ENCODE measurements at places on chromosomes 3 and 15.

GRCh38 chr3:95277613-95278012 lies 1214.8 kb downstream of the NSUN3 start:
- DNase-seq: no peak

GRCh38 chr3:194080913-194081800 lies 54.8 kb upstream of the HES1 start:
- no peak for DNase-seq

GRCh38 chr3:134801204-134801958 lies 6.3 kb downstream of the EPHB1 start:
- no peak for DNase-seq

DNA sequence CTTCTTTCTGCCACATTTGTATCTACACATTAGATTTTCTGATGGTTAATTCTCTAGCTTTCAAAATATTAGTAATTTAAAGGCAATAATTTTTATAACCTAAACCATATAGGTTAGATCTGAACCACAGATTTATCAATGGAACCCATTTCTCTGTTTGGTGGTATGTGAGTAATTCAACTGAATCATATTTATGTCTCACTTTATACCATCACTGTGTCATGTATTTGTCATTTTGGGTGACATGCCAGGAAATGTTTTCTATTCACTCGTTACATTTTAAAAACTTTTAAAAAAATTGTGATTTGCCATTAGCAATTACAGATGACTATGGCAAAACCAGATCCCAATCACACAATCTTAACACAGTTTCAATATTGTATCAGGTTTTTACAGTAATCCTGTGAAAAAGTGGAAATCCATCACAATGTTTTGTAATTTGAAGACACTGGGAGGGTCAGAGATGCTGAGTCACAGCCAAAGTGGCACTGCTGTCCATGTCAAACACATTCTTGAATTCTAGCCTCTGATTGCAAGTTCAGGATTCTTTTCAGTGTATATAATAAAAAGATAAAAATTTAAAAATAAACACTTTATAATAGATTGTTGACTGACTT lies 356.0 kb upstream of the RBMS3 start:
- DNase-seq: no peak

- DNase-seq: no peak
Observed at GRCh38 chr3:46372492-46373359, 2.0 kb downstream of the CCR5 start.

DNA sequence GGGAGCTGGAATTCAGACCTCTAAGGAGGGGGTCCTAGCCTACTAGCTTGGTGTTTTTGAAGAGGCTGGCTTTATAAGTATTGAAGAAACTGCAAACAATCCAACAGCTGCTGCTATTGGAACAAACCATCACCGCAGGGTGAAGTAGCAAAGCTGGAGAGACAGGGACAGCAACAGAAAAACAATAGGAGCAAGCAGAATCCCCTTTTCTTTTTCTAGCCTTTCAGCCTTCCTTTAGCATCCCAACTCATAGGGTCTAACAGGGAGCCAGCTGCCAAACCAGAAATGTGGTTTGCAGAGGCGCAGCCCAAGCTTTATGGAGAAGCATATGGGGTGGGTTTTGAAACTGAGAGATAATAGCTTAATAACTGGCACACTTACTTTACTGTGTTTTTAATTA lies 106.2 kb upstream of the CHMP2B start:
- DNase-seq: no peak

GRCh38 chr15:40415226-40415625 lies 9.6 kb downstream of the IVD start:
- DNase-seq: no peak

GRCh38 chr3:172582712-172583111 lies 59.5 kb upstream of the TNFSF10 start:
- DNase-seq: no peak

DNA sequence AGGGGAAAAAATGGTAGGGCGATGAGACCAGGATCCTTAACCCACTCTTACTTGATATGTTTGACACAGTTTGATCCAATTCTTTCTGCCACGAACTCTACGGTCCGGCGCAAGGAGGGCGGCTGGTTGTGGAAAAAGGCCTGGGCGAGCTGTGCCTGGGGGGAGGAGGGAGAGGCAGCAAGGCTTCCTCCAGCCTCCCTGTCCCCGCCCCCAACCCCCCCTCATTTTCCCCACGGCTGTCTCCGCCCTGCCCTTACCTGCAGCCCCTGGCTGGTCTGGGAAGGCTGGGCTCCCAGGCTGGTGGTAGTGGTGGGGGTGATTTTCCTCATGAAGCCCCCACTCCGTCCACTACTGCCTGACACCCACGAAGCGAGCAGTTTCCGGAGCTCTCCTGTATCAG lies 8.0 kb downstream of the CDAN1 start:
- no peak for DNase-seq

GRCh38 chr15:99682455-99682854 lies 50.8 kb downstream of the LYSMD4 start:
- no peak for DNase-seq

DNA sequence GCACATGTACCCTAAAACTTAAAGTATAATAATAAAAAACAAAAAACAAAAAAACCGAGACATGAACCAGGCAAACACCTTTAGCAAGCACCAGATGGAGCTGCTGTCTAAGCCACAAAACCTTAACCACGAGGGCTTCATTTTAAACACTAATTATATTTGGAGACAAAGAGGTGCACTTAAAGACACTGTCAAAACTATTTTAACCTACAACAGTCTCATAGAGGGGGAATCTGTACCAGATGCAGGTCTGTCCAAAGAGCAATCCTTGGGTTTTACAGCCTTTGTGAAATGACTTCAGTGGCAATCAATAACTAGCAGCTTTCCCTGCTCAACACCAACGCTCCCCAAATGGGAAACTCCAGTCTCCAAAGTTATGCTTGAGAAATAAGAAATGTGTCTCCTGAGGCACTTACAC lies 115.7 kb upstream of the TSPAN3 start:
- DNase-seq: no peak

- DNase-seq: no peak
Observed at GRCh38 chr3:182435860-182436259, 357.4 kb upstream of the ATP11B start.

DNA sequence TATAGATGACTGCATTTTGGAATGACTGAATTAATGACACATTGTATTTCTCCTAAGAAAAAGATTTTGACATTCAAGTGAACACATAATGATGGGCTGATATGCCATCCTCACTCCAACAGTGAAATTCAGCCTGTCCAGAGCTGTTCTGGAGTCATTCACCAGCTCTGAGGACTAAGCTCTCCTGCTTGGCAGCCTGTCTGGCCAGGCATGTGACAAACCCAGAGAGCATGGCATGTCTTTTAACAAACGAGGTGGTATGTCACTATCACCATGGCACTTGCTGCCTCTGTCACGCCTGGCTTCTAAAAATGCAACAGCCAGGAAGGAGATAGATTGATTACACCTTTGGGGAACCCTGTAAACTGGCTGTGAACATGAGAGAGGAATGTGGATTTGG lies 1.4 kb downstream of the ACTC1 start:
- no peak for DNase-seq

GRCh38 chr3:181956122-181956521 lies 244.4 kb downstream of the SOX2 start:
- no peak for DNase-seq

- DNase-seq: no peak
Observed at GRCh38 chr3:127961963-127962362, 46.9 kb downstream of the KBTBD12 start.

DNA sequence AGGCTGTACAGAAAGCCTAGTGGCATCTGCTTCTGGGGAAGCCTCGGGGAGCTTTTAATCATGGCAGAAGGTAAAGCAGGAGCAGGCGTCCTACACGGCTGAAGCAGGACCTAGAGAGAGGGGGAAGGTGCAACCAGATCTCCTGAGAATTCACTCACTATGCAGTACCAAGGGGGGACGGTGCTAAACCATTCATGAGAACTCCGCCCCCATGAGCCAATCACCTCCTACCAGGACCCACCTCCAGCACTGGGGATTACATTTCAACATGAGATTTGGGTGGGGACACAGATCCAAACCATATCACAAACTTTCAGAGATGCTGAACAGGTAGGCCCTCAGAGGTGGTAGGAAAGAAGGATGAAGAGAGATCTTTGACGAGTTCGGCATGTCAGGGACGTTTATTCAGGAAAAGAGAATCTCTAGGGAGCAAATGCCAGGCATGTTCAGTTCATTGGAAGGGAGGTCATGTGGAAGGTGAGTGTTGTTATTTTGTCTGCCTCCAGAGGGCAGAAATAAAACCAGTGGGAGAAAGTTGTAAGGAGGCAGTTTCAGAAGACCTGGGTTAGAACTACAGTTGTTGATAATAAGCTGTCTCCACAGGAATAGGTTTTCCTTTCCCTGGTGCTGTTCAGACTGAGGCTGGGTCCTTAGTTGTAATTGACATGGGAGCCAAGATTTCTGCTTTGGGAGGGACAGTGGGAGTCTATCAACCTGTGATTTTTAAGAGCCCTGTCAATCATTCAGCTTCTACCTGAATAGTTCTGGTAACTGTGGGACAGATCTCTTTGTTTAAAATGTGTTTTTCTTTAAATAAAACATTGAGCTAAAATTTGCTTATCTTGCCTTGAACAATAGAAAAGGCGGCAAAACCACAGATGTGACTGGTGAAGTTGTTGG lies 4.3 kb upstream of the FNDC3B start:
- no peak for DNase-seq

GRCh38 chr15:82900511-82901060 lies 51.9 kb downstream of the HOMER2 start:
- no peak for DNase-seq

GRCh38 chr15:69275933-69276560 lies 22.7 kb upstream of the PAQR5 start:
- no peak for DNase-seq

- no peak for DNase-seq
Observed at GRCh38 chr3:148147903-148148302, 549.8 kb upstream of the AGTR1 start.

GRCh38 chr3:47409688-47410416 lies 29.0 kb downstream of the PTPN23 start:
- no peak for DNase-seq

GRCh38 chr15:81343371-81343770 lies 19.4 kb upstream of the STARD5 start:
- no peak for DNase-seq

- no peak for DNase-seq
Observed at GRCh38 chr3:184148076-184148475, 7.1 kb upstream of the DVL3 start.

DNA sequence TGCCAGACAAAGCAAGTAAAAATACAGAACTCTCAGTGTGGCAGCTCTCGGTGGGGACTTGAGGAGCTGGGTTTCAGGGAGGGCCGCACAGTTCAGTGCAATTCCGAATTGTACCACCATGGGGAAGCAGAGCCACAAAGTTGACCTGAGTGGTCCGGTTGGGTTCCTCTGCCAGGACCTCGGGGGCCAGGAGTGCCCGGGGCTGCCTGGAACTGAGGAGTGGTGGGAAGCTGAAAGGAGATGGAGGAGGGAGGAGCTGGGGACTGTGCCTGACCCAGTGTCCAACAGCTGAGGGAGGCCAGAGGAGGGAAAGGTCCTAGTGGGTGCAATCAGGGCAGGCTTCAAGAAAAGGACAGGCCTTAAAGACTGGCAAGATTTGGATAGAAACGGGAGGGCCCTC lies 32.2 kb upstream of the TRH start:
- no peak for DNase-seq

GRCh38 chr15:98964466-98965133 lies 43.0 kb downstream of the PGPEP1L start:
- no peak for DNase-seq

GRCh38 chr15:85443046-85443445 lies 62.6 kb downstream of the AKAP13 start:
- no peak for DNase-seq
